T-helper 1 cell (primary cell): ENCODE measurements at places on chromosomes 2 and 18.

DNA sequence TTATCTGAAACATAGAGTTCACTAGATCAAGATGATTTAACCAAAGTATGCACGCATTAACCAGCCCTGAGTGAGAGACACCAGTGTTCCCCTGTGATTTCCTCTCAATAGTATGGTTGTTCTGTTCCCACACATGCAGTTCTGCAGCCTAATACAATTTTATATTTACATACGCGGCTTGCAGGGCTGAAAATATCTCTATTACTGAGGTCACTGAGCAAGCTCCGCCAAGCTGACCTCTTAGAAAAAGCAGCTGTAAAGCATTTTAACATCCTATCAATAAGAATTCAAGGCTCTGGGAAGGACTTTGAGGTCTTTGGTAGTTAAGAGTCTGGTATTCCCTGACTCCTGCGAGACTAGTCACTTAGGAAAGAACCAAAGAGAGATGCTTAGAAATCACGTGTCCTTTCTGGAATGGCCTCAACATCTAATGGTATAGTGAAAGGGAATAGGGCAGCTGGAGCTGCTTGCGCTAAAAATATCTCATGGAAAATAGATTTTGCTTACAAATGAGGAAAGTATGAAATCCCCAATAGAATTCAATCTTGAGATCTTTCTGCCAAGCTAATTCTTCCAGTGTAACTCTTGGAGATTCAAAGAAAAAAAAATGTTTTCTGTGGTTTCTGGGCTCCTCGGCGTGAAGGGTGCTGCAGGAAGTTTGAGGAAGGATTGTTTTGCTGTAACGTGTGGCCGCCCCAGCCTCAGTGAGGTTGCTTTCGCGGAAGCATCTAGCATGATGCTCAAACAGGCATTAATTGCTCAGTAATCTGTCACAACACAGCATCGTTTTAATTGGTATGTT is 59.2 kb downstream of the DOCK10 start:
- peak; percentile 22 for DNase-seq

DNA sequence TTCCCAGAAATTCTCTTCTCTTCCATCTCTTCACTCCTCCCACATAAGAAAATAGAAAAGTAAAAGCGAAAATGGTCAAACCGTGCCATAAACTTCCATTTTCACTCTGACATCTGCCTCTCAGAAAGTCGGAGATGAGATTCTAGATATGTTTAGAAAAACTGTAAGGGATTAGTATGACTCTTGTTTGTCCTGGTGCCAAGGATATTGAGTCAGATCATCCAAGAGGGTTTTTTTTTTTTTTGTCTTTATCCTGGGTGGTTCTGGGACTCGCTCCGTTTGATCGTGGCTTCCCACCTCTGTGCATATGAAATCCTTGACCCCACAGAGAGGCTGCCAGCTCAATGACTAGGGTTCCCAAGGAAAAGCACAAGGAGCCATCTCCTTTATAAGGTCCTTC is 17.3 kb downstream of the EN1 start:
- DNase-seq, result no peak

- DNase-seq, result no peak
These were observed 683 bp downstream of the PTRHD1 start for GRCh38 chr2:24792542-24792873.

GRCh38 chr2:101556033-101556459 is 81.1 kb upstream of the RFX8 start:
- DNase-seq, result no peak

DNA sequence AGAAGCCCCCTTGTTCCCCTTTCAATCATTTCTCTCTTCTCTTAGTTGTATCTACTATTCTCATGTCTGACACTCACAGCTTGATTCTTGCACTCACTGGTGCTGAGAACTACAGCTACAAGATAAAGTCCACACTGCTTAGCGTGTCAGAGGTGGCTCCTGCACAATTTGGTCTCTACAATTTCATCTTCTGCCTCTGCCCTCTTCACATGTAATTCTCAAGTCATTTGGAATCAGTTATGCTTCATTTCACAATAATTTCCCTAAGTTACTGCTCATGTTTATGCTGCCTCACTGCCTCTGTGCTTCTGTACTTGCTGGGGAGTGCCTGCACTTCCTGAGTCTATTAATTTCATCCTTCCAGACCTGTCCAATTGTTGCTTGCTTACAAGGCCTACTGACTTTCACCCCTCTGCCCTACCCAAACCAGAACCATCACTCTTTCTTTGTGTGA is 11.6 kb upstream of the NAB1 start:
- no peak for DNase-seq

DNA sequence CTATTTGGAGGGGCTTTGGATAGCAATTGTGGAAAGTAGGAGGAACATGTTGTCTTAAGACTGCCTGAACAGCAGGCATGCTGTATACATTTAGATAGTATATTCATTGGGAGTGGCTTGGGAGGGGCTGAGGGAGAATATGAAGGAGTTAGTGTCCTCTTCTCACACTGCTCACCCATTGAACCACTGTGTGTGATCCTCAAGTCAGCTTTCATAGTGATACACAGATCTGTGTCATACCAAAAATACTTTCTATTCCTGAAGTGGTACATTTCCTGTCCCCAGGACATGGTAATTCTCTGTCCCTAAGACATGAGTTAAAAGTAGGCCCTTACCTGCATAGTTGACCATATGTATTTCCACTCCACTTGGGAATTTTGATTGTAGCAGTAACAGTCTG is 9.6 kb downstream of the NEMP2 start:
- DNase-seq, result no peak

GRCh38 chr2:160516547-160517365 is 23.1 kb upstream of the RBMS1 start:
- peak; percentile 30 for DNase-seq

GRCh38 chr2:228545748-228546145 is 364.3 kb upstream of the SPHKAP start:
- no peak for DNase-seq

GRCh38 chr2:118812552-118812951 is 34.9 kb downstream of the EN1 start:
- DNase-seq, result no peak

- no peak for DNase-seq
These were observed 171.4 kb upstream of the ALPP start for GRCh38 chr2:232207174-232207573.

- DNase-seq, result no peak
These were observed 186.4 kb upstream of the COL3A1 start for GRCh38 chr2:188787658-188788240.

DNA sequence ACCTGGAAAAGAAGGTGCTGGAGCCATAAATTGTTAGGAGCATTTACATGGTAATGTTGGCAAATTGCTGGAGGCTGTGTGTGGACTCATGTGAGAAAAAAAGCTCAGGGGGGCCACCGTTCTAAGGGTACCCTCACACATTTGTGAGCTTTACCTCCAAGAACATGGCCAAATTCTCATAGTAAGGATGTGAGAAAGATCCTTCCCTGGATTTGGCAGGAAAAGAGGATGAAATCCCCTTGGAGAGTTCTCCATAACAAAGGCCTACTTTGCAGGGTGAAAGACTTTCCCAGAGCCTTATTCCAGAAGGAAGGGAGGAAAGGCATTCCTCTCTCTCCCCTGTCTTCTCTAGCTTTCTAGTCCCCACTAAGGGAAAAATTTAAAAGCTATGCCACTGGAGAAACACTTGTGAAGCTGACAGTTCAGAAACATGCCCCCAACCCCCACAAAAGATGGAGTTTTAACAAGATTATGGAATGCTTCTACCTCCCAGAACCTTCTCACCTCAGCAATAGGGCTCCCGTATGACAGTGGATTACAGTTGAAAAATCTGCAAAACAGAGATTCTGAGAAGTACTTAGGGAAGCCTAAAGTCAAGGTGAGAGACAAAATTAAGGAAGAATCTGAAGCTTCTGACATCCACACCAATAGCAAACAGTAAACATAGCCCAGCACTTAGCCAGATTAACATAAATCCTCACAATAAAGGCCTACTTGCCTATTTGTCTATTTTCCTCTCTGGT is 20.2 kb upstream of the ERMN start:
- DNase-seq, result no peak

- DNase-seq, result no peak
These were observed 140.2 kb upstream of the NDUFV2 start for GRCh38 chr18:8962192-8962779.

- DNase-seq, result no peak
These were observed 220.3 kb upstream of the SKOR2 start for GRCh38 chr18:47471784-47472183.

- DNase-seq, result no peak
These were observed 971.3 kb downstream of the CNTNAP5 start for GRCh38 chr2:124996406-124996805.

DNA sequence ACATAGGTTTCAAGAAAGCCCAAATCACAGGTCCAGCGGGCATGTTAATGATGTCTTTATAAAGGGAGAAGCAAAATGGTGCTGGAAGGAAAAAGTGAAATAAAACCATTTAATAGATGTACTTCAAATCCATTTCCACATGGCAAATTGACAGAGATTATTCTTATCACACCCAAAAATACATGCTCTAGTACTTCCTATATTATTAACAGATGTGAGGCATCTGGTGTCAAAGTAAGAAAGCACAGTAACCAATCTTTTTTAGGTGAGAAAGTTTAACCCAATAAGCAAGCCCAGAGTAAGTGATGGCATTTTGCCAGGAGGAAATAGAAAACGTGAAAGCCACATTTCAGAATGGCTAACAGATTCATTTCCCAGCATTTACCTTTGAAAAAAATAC is 128.0 kb downstream of the ABCA12 start:
- DNase-seq, result no peak

GRCh38 chr2:81739966-81740365 is 1435.4 kb upstream of the LRRTM1 start:
- no peak for DNase-seq

DNA sequence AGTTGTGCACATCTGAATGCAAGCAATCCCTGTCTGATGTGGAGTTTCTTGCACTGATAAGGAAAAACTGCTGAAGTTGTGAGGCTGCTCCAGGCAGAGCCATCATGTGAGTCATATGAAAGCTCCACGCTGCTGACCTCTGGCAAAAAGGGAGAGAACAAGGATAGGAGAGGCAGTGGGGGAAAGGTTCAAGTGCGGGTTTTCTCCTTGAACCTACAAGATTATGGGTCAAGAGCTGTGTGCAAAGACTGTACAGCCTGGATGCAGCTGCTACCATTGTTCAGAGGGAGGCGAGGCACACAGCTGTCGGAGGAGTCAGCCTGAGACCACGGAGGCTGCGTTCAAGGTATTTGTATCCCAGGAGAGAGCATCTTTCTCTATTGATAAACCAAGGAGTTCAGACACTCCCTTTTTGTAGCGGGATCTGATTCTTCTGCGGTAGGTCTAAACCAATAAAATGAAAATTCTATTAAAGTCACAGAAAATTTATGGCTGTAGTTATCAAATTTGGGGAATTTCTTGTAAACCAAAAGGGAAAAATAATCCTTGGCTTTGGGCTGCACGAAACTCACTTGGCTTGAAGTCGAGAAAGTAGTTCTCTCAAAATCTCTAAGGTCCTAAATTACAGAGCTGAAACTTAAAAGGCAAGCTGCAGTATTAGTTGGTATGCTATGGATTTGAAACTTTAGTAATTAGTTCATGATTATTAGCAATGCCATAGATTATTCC is at the start of gene CDK15:
TSS of gene CDK15 (plus strand) at position 96 of the 729 bp plus-strand sequence. CDS start at position 224, 128 bp downstream.
- DNase-seq, result no peak

DNA sequence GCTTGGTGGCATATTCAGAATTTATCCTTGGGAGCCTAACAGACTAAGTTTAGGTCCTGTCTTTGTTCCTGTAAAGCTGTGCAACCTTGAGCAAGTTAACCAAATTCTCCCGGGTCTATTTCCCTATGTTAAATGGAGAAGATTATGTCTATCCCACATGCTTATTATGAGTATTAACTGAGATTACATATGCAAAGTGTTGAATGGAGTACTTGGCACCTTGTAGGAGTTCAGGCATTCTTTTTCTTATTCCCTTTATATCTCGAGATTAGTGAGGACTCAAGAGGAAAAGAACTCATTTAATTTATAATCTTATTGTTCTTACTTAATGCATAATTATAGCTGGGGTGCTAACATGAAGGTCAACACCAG is 184.6 kb downstream of the FMNL2 start:
- DNase-seq, result no peak

DNA sequence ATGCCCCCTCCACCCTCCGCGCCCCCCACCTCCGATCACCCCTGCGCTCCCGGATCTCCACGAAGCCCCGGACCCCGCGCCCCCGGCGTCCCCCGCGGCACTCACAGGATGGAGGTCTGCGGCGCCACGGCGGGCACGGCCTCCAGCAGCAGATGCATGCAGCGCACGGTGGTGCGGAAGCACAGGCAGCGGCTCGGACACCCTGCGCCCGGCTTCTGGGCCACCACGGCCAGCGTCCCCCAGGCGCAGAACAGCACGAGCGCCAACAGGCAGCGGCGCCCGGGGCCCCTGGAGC is 217 bp downstream of the PXDN start:
- DNase-seq, result no peak

DNA sequence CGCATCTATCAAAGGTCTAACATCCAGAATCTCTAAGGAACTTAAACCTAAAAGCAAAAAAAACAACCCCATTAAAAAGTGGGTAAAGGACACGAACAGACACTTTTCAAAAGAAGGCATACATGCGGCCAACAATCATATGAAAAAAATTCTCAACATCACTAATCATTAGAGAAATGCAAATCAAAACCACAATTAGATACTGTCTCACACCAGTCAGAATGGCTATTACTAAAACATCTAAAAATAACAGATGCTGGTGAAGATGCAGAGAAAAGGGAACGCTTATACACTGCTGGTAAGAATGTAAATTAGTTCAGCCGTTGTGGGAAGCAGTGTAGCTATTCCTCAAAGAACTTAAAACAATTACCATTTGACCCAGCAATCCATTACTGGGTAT is 38.0 kb downstream of the PPP3R1 start:
- no peak for DNase-seq

GRCh38 chr2:43605079-43605655 is 9.3 kb upstream of the THADA start:
- no peak for DNase-seq

DNA sequence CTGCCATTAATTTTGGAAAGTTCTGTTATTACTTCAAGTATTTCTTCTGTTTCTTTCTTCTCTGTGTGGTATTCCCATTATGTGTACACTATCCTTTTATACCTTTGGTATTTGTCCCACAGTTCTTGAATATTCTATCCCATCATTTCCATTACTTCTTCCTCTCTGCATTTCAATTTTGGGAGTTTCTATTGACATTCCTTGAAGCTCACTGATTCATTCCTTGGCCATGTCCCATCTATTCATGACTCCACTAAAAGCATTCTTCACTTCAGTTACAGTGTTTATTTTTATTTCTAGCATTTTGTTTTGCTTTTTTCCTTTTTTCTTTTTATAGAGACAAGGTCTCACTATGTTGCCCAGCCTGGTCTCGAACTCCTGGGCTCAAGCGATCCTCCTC is 30.3 kb downstream of the PROC start:
- DNase-seq, result no peak

GRCh38 chr2:126858013-126858412 is 40.7 kb upstream of the TEX51 start:
- no peak for DNase-seq

GRCh38 chr2:231286964-231287363 is 88.5 kb downstream of the ARMC9 start:
- no peak for DNase-seq
